ENCODE measurements at places on chromosomes 2 and 18. TPM values are rescaled to one million over a fixed set of nuclear protein-coding genes. Genes with fewer than 3 reads are reported as not detected.

Gene DPY30
- 68.1 TPM for total RNA-seq

Gene HRH4
- under 0.01 TPM for total RNA-seq

Gene FEV
- 0.71 TPM for total RNA-seq

Gene CIDEA
- not detected for total RNA-seq

DNA sequence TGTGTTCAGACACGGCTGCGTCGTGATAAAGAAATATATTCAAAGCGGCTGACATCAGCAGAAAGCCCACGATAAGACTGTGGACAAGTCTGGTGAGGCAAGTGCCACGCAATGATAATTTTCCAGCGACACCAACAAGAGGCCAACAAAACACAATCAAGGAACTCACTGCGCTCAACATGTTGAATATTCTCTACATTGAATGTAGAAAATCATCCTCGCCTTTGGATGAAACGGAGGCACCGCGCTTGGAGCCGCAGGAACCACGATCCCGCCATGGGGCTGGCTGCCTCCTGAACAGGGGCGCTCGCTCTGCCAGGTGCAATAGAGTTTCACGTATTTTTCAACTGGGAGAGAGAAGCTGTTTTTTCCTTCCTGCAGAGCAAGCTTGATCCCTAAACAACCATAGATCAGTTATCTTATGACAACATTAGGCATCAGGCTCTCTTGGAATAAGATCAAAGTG, 220.3 kb downstream of the ATAD2B start:
- H3K27me3 ChIP-seq = no peaks in the 10 kb centered on the region
- H3K4me1 ChIP-seq = peaks cover 10% of the 10 kb centered on the region
- H3K27ac ChIP-seq = no peak overlapping the region
- H3K4me3 ChIP-seq = no peak overlapping the region

GRCh38 chr2:58871469-58872142, 630.5 kb upstream of the FANCL start:
- no peak overlapping the region for H3K27ac ChIP-seq
- no peak for DNase-seq
- H3K4me3 ChIP-seq = no peak overlapping the region
- no peaks in the 10 kb centered on the region for H3K4me1 ChIP-seq

DNA sequence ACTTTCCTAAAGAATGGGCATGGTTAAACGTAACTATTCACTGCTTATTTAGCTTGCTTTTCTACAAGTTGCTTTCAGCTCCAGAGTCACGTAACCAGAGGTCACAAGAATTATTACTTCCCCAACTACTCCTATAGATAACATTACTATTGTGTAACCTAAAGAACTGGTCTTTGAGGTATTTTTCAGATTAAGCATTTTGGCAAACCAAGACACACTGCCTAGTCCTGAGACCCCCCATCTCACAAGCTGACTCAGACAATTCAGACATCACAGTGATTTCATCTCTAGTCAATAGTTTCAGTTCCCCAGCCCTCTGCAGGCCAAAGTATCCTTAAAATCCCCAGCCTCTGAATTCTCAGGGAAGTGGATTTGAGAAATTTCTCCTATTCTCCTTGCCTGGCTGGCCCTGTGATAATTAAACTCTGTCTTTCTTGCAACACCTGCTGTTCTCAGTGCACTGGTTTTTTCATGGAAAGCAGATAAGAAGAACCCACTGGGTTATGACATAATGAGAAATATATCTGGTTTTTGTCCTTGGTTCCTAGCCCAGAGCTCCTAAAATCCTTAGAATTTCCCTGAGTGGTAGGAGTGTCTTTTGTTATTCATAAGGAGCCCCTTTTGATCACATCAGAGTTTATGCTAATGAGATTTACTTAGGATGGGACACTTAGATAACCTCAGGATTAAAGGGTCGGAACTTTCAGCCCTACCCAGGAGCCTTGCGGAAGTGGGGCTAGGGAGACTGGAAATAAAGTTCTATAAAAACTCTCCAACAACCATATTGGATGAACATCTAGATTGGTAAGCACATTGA, 1310.8 kb upstream of the CHAC2 start:
- no peaks in the 10 kb centered on the region for H3K4me1 ChIP-seq
- DNase-seq = no peak
- no peak overlapping the region for H3K27ac ChIP-seq
- H3K27me3 ChIP-seq = no peaks in the 10 kb centered on the region
- no peak overlapping the region for H3K4me3 ChIP-seq
- no peaks in the 10 kb centered on the region for H3K36me3 ChIP-seq

Data from sigmoid colon (tissue), 7 donors.